Jurkat, Clone E6-1 (cell line): ENCODE measurements at places on chromosomes 4 and X.

- peak; percentile 59 for DNase-seq
These were observed 734 bp upstream of the GALNT7 start for GRCh38 chr4:173167758-173168395.

DNA sequence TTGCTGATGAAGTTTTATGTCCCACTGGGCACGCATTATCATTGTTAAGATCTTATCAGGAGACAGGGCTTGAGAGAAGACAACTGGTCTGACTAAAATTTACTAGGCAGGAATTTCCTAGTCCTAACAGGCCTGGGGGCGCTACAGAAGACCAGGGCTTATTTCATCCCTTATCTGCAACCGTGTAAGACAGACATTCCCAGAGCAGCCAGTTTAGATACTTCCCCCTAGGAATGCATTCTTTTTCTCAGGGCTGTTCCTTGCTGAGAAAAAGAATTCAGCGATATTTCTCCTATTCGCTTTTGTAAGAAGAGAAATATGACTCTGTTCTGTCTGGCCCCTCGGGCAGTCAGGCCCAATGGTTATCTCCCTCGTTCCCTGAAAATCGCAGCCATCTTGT is 93.8 kb downstream of the TLL1 start:
- no peak for DNase-seq

DNA sequence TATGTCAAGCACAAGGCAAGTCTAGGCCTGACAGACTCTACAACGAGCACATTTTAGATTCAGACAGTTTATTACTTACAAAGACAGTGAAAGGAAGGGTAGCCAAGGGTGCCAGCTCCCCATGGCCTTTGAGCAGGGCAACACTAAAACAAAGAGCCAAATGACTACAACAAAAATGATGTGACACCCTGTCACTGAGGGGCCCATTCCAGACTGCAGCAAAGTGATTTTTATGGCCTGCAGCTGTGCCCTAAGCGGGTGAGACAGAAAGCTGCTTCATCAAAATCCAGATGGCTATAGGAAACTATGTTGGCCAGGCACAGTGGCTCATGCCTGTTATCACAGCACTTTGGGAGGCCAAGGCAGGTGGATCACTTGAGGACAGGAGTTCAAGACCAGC is 13.4 kb upstream of the RP2 start:
- no peak for DNase-seq

DNA sequence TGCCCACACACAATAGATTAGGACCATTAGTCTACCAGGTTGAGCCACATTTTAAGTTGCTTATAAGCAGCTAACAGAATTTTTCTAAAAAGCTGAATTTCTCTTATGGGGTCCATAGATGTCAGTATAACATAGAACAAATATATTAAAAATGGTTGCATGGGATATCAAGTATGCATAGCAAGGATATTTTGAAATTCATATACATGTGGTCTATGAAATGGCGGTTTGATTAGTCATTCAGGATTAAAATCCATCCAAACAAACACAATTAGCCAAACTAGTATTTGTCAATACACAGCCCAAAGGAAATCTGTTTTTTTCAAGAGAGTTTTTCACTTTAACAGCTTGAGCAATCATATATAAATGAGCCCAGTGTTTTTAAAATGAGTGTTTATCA is 33.5 kb upstream of the AMOT start:
- no peak for DNase-seq

DNA sequence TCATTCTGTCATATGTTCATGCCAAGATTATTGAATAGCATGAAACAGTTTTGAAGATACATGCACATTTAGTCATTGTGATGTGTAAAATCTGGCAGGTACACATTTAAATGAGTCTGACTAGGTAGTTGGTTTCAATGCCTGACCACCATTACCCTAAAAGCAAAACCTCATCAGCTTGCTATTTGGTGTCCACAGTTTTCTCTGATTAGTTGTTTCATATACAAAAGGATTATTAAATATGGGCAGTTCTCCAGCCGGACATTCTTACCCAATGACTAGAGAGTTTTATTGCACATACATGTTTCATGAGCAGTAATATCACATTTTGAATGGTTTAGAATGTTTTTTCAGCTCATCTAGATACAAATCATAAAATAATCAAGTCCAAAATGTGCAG is 23.7 kb downstream of the DCHS2 start:
- no peak for DNase-seq

- DNase-seq: no peak
These were observed 39.5 kb upstream of the SMIM10L2A start for GRCh38 chrX:135382260-135382659.

DNA sequence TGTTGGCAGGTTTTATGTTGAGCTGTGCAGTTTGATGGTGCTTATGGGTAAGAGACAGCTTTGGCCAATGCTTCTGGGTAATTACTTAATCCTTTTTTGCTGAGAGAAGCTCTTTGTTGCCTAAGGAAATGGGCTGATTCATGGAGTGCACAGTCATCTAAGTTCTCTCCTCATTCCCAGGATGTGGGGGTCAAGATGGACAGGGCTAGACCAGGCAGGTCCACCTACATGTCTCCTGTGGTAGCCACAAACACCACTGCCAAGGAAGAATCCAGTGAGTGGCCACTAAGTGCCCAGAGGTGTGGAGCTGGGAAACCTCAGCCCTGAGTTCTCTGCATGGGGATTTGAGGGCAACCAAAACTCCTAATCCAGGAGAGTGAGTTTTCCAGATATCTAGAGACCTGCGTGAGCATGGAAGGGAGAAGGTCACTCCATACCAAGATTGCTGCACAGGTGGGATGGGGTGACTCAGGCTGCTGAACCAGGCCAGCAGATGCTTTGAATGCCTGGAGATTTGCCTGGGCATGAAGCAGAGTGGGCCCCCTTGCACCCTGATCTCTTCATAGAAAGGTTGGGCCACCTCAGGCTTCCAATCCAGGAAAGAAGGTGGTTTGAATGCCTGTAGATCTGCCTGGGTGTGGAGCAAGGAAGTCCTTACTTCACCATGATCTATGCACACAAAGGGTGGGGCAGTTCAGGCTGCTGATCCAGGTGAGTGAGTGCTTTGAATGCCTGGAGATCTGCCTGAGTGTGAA is 234.8 kb upstream of the GNPDA2 start:
- DNase-seq: no peak

GRCh38 chr4:20831746-20832145 is 131.5 kb downstream of the PACRGL start:
- DNase-seq: no peak

DNA sequence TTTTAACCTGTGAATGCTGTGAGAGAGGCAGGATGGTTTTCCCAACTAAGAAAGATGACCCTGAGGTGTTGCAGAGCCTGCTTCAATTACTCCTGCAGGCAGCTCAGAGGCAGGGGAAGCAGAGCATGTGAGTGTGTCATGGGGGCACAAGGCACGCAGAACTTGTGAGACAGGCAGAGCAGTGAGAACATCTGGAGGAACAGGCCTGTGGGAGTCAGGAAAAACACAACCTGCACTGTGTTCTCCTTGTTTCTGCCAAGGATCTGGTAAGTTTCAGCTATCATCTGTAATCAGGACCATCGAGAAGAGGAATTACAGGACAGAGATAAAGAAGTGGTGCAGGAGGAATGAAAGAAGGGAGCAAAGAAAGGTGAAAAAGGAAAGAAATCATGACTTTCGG is 741.8 kb upstream of the INTU start:
- no peak for DNase-seq

- no peak for DNase-seq
These were observed 9.5 kb upstream of the GUCY1A1 start for GRCh38 chr4:155657169-155657568.

DNA sequence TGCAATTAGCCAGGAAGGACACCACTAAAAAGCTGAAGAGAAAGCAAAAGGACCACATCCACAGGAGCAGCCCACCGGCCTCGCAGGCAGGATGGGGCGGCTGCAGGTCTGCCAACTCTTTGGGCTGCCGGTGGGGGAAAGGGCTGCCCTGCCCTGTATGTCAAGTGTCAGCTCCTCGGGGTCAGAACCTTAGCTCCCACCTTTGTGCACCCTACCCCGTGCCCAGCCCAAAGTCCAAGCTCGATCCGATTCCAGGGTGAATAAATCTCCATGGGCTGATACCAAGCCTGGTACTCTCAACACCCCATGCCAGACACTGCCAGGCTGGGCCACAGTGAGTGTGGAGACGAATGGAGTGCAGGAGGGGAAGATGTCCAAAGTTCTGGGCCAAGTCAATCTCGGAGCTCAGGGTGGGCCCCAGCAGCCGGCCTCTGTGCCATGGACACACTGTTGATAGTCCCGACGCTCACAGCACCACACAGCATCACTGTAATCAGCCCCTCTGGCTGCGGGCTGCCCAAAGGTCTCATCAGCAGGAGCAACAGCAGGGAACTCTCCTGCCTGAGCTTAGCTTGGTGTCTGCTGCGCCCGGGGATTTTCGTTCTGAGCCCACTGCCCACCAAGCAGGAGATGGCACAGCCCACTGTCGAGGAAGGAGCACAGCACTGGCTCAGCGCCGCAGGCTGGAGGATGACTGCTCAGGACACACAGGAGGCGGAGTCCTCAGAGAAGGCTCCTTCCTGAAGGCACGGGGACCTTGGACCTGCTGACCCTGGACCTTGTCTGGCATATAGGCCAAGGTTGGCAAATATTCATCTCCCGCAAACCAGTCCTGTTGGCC is 84.4 kb downstream of the JAKMIP1 start:
- DNase-seq: no peak

- no peak for DNase-seq
These were observed 27.7 kb upstream of the TEC start for GRCh38 chr4:48297256-48297846.

DNA sequence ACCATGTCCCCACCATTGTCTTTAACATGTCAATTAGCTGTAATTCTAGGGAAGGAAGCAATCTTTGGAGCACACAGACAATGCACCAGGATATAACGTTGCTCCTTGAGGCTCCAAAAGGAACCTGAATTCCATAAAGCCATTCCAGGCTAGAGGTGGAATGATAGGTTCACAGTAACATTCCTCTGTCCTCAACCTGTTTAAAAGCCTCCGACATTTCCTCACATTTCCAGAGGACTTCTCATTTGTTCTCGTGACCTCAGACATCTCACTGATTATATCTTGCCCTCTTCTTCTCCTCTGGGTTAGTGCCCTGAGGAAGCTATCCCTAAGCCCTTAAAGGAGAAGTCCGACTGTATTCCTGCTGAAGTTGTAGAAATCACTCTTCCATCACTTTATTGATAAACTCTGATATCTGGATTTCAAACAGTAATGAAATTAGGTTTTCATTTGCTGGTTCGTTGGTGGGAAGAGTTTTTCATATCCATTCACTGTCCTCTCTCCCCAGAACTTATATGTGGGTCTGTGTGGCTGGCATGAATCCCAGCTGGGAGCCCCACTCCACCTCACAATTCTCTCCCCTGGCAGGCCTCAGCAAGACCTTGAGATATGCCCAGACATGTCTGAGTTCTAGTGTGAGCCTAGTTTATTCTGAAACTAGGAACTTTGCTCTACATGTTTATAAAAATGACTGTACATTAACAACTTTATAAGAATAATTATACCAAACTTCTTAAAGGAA is 44.2 kb upstream of the PRSS12 start:
- DNase-seq: no peak

DNA sequence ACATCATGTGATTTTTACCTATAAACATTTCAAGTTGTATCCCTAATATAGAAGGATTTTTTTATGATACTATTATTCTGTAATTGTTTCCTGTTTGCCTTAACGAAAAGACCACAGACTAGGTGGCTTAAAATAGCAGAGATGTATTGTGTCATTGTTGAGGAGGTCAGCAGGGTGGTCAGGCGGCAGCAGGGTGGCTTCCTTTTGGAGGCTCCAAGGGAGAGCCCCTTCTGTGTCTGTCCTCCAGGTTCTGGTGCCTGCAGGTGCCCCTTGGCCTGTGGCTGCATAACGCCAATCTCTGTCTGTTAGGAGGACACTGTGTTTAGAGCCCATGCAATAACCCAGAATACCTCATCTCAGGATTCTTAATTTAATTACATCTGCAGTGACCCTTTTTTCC is 118.1 kb downstream of the TBL1X start:
- no peak for DNase-seq

GRCh38 chr4:78749972-78750727 is 26.0 kb upstream of the BMP2K start:
- DNase-seq: no peak

GRCh38 chrX:107323786-107324492 is 117.5 kb downstream of the DNAAF6 start:
- DNase-seq: no peak

- no peak for DNase-seq
These were observed 43.6 kb downstream of the TSC22D3 start for GRCh38 chrX:107731831-107732502.

GRCh38 chr4:98490251-98490650 is 168.2 kb downstream of the TSPAN5 start:
- no peak for DNase-seq

GRCh38 chr4:136302566-136302965 is 1229.7 kb downstream of the PCDH18 start:
- no peak for DNase-seq

- DNase-seq: no peak
These were observed at the start of gene ADH1B for GRCh38 chr4:99321241-99322191. TSS of gene ADH1B (minus strand) at chr4:99321401. CDS start at chr4:99321331, 70 bp downstream.

DNA sequence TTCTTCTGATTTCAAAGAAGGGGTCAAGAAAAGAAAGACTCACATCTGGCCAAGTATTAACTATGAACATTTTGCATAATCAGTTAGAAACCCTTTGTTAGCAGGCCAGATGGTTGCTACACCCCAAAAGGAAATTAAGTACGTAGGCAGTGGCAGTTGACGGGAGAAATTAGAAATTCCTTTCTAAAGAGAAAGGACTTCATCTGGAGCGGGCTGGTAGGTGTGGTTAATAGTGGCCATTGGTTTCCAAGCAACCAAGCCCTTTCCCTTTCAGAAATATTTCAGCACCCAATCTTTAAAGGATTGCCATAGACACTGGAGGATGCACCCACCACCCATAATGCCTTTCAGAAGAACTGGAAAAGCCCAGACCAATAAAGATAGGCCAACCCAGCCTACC is 235.7 kb upstream of the LDB2 start:
- no peak for DNase-seq

DNA sequence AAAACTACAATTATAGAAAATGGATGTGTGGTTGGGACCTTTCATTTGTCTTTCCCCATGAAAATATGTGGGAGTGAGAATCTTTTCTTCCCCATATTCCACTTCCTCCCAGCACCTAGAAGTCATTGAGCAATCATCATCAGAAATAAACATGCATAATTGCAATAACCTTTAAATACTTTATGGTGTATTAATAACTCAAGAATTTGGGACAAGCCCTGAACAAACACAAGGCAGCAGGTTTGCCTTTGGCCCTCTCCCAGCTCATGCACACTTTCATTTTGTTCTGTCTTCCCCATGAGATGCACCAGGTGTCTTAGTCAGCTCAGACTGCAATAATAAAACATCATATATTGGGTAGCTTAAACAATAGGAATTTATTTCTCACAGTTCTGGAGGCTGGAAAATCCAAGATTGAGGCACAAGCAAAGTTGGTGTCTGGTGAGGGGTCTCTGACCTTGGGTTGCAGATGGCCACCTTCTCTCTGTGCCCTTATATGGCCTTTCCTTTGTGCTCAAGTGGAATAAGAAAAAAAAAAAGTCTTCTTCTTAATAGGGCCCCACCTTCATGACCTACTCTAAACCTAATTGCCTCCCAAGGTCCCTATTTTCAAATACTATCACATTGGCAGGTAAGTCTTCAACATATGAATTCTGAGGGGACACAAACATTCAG is 34.7 kb upstream of the TMEM184C start:
- no peak for DNase-seq

GRCh38 chr4:76874176-76874575 is 23.8 kb downstream of the SOWAHB start:
- DNase-seq: no peak

- DNase-seq: no peak
These were observed 256.9 kb downstream of the ADAMTS3 start for GRCh38 chr4:72312032-72312650.
